ENCODE measurements at places on chromosomes 7 and 10.
A peak's percentile ranks its signal among the peaks of the same experiment; 100 is the strongest.

DNA sequence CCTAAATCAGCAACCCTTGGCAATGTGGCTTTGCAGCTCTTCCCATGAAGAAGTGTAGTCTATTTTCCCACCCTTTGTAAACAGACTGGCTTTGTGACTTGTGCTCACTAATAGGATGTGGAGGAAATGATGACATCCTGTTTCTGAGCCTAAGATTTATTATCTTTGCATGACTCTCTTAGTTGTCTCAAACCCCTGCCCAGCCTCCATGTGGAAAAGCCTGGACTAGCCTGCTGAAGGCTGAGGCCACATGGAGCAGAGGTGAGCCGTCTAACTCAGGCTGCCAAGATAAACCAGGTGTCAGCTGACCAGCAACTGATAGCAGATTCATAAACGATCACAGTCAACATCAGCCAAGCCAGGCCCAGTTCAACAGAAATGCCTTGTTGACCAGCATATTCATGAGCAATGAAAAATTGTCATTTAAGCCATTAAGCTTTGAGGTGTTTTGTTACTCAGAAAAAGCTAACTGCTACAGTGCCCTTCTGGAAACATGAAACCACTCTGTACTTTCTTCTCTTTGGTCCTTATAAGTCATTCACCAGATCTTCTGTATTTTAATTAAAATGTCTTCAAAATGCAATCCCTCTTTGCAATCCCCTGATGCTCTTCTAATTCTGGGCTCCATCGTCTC is 586.3 kb upstream of the ANKRD30A start:
- peaks cover 32% of the 10 kb centered on the region for H3K4me1 ChIP-seq
- H3K36me3 ChIP-seq = no peaks in the 10 kb centered on the region
- peak overlapping the region; percentile 60 for H3K27ac ChIP-seq
- no peak overlapping the region for H3K4me3 ChIP-seq
- H3K27me3 ChIP-seq = no peaks in the 10 kb centered on the region
- DNase-seq = no peak

DNA sequence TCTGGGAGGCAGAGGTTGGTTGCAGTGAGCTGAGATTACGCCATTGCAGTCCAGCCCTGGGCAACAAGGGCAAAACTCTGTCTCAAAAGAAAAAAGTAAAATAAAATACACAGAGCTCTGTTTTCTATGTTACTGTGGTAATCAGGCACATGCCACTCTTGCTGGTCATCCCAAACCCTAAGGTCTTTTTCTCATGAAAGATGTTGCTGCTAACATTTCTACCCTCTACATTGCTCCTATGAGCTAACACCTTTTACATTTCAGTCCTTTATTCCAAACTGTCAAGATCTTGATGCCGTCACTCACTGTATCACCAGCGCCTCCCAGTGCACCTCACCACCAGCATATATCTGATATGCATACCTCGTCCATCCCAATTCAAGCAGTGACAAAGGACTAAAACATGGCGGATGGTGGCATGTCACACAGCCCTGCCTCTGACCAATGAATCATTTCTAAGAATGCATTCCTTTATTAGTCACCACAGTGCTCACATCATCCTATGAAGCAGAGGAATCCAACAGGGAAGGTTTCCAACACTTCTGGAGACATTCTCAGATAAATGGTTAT is 4.3 kb downstream of the DAGLB start:
- H3K4me1 ChIP-seq = peaks cover 26% of the 10 kb centered on the region
- no peak overlapping the region for H3K4me3 ChIP-seq
- H3K27ac ChIP-seq = peak overlapping the region; percentile 85
- no peaks in the 10 kb centered on the region for H3K27me3 ChIP-seq
- peaks cover 25% of the 10 kb centered on the region for H3K36me3 ChIP-seq

- no peak overlapping the region for H3K27ac ChIP-seq
- peaks cover 79% of the 10 kb centered on the region for H3K27me3 ChIP-seq
- peak overlapping the region; percentile 38 for H3K4me3 ChIP-seq
- peaks cover 35% of the 10 kb centered on the region for H3K4me1 ChIP-seq
- no peaks in the 10 kb centered on the region for H3K36me3 ChIP-seq
- no peak for DNase-seq
These were observed 6.3 kb downstream of the NAT16 start for GRCh38 chr7:101173752-101174244.

GRCh38 chr7:1912593-1913465 is 242.8 kb downstream of the ELFN1 start:
- H3K27ac ChIP-seq = no peak overlapping the region
- no peak for DNase-seq
- H3K4me1 ChIP-seq = peaks cover 1% of the 10 kb centered on the region
- no peaks in the 10 kb centered on the region for H3K27me3 ChIP-seq

- no peaks in the 10 kb centered on the region for H3K4me1 ChIP-seq
- no peaks in the 10 kb centered on the region for H3K36me3 ChIP-seq
These were observed 71.6 kb downstream of the THSD7A start for GRCh38 chr7:11760372-11760771.

- peaks cover 3% of the 10 kb centered on the region for H3K27me3 ChIP-seq
- no peak overlapping the region for H3K27ac ChIP-seq
- H3K4me3 ChIP-seq = no peak overlapping the region
- no peak for DNase-seq
These were observed 81.3 kb downstream of the SH2D4B start for GRCh38 chr10:80619036-80619435.

- H3K4me3 ChIP-seq = no peak overlapping the region
- no peak for DNase-seq
- H3K36me3 ChIP-seq = no peaks in the 10 kb centered on the region
- H3K4me1 ChIP-seq = peaks cover 2% of the 10 kb centered on the region
These were observed 40.2 kb downstream of the PKD1L1 start for GRCh38 chr7:47907981-47908616.

- no peaks in the 10 kb centered on the region for H3K27me3 ChIP-seq
- H3K4me1 ChIP-seq = peaks cover 29% of the 10 kb centered on the region
- peak overlapping the region; percentile 20 for H3K27ac ChIP-seq
These were observed 336.8 kb downstream of the KCNMA1 start for GRCh38 chr10:77300682-77301302.

DNA sequence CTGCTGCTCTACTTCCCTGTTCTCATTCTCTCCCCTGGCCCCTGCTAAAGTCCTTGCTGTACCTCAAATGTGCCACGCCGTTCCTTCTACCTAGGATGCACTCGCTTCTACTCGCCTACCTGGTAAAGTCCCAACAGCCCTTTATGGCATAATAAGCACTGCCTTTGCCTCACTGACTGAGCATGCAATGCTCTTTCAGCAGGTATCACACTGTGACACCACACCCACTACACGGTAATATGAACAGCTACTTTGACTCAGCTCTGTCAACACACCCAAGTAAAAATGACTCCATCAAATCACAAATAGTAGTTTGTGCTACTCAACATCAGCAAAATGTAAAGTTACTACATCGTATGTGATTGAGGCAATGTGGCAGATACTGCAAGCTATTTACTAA is 37.6 kb downstream of the FAM204A start:
- H3K36me3 ChIP-seq = peaks cover 28% of the 10 kb centered on the region
- no peaks in the 10 kb centered on the region for H3K4me1 ChIP-seq
- H3K27ac ChIP-seq = no peak overlapping the region
- no peak overlapping the region for H3K4me3 ChIP-seq

- H3K27ac ChIP-seq = no peak overlapping the region
- H3K36me3 ChIP-seq = peaks cover 16% of the 10 kb centered on the region
- H3K4me1 ChIP-seq = peaks cover 18% of the 10 kb centered on the region
- DNase-seq = no peak
These were observed 1.2 kb downstream of the ING3 start for GRCh38 chr7:120951826-120952225.

DNA sequence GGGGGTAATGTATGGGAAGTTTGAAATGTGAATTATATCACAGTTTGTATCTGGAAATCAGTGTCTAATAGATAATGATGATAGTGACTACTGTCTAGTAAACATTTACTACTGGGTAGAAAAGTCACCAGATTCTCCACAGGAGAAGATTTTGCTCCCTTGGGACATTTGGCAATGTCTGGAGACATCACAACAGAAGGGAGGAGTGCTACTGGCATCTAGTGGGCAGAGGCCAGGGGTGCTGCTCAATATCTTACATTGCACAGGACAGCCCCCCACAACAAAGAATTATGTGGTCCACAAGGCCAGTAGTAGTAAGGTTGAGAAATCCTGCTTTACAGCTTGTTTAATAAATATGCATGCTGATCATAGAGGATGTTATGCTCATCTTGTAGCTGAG is 92.3 kb upstream of the PRPS1L1 start:
- no peak overlapping the region for H3K27ac ChIP-seq
- H3K36me3 ChIP-seq = no peaks in the 10 kb centered on the region
- no peak overlapping the region for H3K4me3 ChIP-seq
- peaks cover 9% of the 10 kb centered on the region for H3K4me1 ChIP-seq
- no peak for DNase-seq

GRCh38 chr7:129824291-129825208 is 128.2 kb downstream of the UBE2H start:
- H3K27ac ChIP-seq = peak overlapping the region; percentile 78
- peaks cover 12% of the 10 kb centered on the region for H3K36me3 ChIP-seq
- peaks cover 19% of the 10 kb centered on the region for H3K4me1 ChIP-seq
- H3K27me3 ChIP-seq = no peaks in the 10 kb centered on the region
- no peak for DNase-seq

DNA sequence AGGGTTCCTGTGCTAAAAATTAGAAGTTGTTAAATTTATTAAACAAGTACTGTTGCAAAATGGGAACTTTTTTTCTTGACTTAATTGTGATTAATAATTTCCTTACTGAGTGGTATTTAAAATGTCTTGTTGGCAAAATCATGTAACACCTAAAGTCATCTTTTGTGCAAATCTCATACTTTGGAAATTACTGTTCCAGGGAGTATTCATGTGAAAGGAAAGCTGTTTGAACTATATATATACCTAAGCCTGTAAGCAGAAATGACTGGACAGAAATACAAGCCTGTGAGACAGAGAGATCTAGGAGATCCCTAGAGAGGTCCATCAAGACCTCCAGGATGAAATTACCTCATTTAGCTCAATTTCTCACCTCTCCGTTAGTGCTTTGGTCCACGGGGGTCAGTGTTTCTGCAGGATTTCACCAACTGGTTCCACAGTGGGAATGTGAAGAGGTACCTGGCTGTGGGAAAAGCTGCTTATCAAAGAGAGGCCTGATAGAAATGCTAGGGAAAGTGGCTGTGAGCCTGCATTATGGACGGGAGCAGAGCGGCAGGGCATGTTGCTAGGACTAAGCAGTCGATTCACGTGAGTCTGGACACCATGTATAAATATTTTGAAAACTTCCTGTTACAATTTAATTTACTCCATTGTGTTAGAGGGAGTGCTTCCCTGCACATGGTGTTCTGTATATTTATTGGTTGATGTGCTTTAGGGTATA is 7.9 kb downstream of the LUC7L2 start:
- H3K27me3 ChIP-seq = no peaks in the 10 kb centered on the region
- no peak overlapping the region for H3K27ac ChIP-seq
- no peak overlapping the region for H3K4me3 ChIP-seq

DNA sequence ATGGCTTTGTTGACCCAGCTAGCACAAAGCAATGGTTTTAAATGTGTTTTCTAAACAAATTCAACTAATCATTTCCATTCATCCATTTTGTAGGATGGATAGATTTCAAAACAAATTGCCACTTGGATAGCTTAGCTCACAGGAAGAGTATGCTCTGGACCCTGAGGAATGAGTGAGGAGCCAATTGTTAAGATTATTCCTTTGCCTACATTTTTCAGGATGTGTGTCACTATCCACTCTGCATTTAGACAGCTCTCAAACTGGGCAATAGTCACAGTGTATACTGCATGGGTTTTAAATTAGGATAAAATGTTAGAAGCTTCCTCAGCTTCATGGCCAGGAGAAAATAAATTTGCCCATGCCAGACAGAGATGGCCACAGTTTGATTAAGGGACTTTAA is 605.6 kb upstream of the TEX47 start:
- H3K27ac ChIP-seq = no peak overlapping the region
- no peak for DNase-seq
- no peak overlapping the region for H3K4me3 ChIP-seq
- no peaks in the 10 kb centered on the region for H3K36me3 ChIP-seq
- H3K27me3 ChIP-seq = no peaks in the 10 kb centered on the region
- no peaks in the 10 kb centered on the region for H3K4me1 ChIP-seq

- H3K4me1 ChIP-seq = peaks cover 16% of the 10 kb centered on the region
- H3K27ac ChIP-seq = no peak overlapping the region
- no peak overlapping the region for H3K4me3 ChIP-seq
- H3K36me3 ChIP-seq = peaks cover 5% of the 10 kb centered on the region
These were observed 113.9 kb upstream of the PRSS58 start for GRCh38 chr7:142371586-142372377.

DNA sequence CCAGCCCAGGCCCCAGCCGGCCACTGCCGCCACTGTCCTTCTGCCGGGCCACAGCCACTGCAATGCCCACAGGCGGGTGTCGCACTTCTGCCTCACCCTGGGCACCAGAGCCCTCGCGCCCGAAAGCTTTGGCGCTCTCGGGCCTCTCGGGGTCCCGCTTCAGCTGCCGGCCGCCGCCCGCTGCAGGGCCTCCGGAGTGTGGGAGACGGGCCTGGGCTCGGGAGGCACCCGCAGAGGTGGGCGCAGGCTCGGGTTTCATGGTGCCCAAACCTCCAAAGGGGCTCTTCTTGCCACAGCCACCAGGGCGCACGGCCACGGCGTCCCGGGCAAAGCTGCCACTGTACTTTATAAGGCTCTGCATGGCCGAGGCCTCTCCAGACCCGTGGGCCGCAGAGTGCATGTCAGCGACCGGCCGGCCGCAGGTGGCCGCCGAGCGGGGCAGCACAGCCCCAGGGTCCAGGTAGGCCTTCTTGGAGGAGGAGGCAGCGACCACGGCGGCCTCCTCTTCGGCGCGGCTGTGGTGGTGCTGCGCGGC is 35.9 kb downstream of the TNRC18 start:
- H3K27ac ChIP-seq = no peak overlapping the region
- no peak for DNase-seq
- no peaks in the 10 kb centered on the region for H3K27me3 ChIP-seq
- peaks cover 16% of the 10 kb centered on the region for H3K4me1 ChIP-seq
- no peak overlapping the region for H3K4me3 ChIP-seq

GRCh38 chr10:31120961-31121685 is 89.5 kb upstream of the ZNF438 start:
- peaks cover 22% of the 10 kb centered on the region for H3K4me1 ChIP-seq
- H3K36me3 ChIP-seq = no peaks in the 10 kb centered on the region
- no peak overlapping the region for H3K4me3 ChIP-seq
- no peaks in the 10 kb centered on the region for H3K27me3 ChIP-seq

DNA sequence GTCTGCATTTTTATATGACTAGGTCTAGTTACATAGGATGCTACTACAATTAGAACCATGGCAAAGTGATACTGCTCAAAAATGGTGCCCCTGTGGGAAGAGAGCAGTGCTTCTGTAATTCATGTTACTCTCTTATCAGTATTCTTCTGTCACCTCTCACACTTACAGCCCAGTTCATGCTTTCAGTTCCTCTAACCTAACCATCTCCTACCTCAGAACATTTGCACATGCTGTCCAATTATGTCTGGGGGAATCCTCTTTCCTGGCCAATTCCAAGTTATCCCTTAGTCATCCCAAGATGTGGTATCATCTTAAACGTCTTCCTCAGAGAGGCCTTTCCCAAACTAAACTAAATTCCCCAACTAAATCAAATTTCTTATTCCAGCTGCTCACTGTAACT is 190.2 kb downstream of the RELN start:
- no peak overlapping the region for H3K4me3 ChIP-seq
- DNase-seq = no peak
- no peaks in the 10 kb centered on the region for H3K36me3 ChIP-seq
- H3K4me1 ChIP-seq = no peaks in the 10 kb centered on the region

- DNase-seq = no peak
- H3K27ac ChIP-seq = no peak overlapping the region
- no peak overlapping the region for H3K4me3 ChIP-seq
- H3K27me3 ChIP-seq = no peaks in the 10 kb centered on the region
- H3K36me3 ChIP-seq = no peaks in the 10 kb centered on the region
- H3K4me1 ChIP-seq = peaks cover 24% of the 10 kb centered on the region
These were observed 22.8 kb upstream of the TTYH3 start for GRCh38 chr7:2608921-2609411.

Measured in osteocyte (in vitro differentiated cells).